GM12878 (cell line): ENCODE measurements at places on chromosomes 1 and 21. TPM values are rescaled to one million over a fixed set of nuclear protein-coding genes. Genes with fewer than 3 reads are reported as not detected.

DNA sequence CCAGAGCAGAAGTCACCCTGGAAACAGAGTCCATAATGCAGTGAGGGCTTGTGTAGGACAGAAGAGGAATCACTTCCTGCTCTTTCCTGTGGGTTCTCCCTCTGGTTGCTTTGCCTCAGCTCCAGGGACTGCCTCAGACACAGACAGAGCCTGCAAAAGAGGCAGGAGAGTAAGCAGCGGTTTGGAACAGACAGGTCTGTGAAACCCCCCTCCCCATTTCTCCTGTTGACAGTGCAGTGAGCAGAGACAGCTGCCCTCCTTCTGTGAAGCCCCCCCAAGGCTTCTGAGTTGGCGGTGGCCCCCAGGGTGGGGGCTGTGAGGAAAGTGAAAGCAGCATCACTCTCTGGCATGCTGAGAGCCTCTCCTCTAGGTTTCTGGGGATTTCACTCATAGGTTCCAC is 53.0 kb downstream of the MAB21L3 start:
- DNase-seq, result no peak

DNA sequence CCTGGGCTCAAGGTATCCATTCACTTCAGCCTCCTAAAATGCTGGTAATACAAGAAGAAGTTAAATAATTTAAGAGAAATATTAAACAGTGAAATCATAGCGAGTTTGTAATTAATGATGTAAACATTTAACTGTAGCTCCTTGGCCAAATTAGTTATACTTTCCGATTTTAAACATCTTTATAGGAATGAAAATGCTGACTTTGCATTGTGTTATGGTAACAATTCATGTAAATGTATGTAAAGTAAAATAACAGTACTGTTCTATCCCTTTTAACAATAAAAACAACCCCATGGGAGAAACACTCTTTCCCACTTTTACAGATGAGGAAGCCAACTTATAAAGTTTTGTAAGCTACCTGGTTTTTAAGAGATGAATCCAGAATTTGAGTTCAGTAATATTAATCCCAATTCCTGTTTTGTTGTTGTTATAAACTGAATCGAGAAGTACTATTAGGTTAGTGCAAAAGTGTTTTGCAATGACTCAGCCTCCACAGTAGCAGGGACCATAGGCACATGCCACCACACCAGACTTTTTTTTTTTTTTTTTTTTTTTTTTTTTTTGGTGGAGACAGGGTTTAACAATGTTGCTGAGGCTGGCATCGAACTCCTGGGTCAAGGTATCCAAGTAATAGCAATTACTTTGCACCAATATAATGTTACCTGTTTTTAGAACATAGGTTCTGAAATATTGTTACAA is 1360.4 kb downstream of the BRINP3 start:
- DNase-seq, result no peak

DNA sequence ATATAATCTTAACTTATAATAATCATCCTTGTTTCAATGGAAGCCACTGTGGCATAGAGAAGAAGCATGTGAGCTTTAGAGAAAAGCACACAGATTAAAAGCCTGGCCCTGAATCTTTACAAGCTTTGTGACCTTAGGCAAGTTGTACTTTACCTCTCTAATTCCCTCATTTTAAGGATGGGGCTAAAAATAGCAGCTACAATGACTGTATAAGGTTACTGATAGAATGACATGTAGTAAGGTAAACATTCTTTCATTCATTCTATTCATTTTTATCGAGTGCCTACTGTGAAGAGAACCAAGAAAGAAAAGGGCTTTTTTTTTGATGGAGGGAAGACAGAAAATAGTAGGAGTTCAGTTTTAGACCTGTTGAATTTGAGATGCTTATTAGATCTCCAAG is 25.6 kb downstream of the CDKN2C start:
- no peak for DNase-seq

The SPRR2E gene
- total RNA-seq, result not detected in 2 replicates

The CTSK gene
- total RNA-seq, result 0.77 and 0.90 TPM in 2 replicates

The CCDC27 gene
- not detected in 2 replicates for total RNA-seq
